Immature natural killer cell (primary cell): ENCODE measurements at places on chromosomes 13 and 19.

- DNase-seq: no peak
These were observed 8.9 kb downstream of the KHSRP start for GRCh38 chr19:6415591-6416190.

DNA sequence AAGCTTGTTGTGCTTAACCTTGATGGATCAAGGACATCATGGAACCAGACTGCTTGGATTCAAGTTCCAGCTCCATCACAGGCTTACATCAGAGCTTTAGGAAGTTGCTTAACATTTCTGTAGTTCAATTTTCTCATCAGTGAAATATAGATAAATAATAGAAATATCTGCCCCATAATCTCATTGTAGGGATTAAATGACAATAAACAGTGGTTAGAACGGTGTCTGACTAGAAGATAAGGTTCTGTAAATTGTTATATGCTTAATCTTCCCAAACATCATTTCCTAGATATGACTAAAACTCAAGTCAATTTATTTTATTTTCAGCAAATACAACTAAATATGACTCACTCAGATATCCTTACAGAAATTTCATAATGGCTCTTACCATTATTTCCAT lies 83.5 kb downstream of the SLITRK1 start:
- no peak for DNase-seq

- no peak for DNase-seq
These were observed 29.1 kb downstream of the ZNF787 start for GRCh38 chr19:56091751-56092546.

DNA sequence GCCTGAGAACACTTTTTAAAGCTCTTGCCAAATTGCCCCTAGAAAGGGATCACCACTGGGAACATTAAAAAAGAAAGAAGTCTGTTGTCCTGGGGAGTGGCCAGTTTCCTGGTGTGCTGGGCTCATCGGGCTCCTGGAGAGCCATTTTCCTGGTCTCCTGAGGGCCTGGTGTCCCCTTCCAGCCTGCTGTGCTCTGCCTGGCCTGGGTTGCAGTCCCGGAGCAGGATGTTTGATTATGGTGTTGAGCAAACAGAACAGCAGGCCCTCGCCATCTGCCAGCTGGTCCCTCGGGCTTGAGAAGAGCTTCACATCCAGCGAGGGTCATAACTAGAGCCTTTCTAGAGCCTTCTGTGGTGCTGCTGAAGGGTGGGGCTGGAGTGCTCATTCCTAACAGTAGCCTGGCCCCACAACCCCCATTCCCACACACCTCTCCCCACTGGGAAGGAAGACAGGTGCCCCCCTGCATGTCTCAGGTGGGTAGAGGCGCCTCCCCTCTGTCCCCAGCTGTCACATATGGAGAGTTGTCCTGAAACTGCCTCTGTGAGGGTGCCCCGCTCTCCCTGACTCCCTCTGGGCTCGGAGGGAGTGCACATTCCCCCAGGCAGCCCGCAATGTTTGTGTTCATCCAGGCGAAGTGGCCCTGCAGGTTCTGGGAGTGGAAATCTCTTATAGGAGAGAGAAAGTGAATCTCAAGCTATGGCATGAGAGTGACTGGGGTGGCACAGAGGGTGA lies 151.1 kb downstream of the SIPA1L3 start:
- no peak for DNase-seq

GRCh38 chr13:24683838-24684599 lies 3.8 kb downstream of the ATP12A start:
- DNase-seq: peak; percentile 52

DNA sequence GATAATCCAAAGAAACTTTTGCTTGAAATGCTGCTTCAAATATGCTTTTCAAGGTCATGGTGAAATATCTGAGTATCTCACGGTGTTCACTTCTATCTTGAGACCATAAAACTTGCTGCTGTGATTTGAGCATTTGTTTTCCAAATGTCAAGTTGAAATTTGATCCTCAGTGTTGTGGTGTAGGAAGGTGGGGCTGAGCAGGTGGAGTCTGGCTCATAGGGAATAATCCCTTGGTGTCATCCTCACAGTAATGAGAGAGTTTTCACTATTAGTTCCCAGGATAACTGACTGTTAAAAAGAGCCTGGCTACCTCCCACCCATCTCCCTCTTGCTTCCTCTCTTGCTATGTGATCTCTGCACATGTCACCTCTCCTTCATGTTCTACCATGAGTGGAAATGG lies 858.0 kb upstream of the SLITRK5 start:
- DNase-seq: no peak

DNA sequence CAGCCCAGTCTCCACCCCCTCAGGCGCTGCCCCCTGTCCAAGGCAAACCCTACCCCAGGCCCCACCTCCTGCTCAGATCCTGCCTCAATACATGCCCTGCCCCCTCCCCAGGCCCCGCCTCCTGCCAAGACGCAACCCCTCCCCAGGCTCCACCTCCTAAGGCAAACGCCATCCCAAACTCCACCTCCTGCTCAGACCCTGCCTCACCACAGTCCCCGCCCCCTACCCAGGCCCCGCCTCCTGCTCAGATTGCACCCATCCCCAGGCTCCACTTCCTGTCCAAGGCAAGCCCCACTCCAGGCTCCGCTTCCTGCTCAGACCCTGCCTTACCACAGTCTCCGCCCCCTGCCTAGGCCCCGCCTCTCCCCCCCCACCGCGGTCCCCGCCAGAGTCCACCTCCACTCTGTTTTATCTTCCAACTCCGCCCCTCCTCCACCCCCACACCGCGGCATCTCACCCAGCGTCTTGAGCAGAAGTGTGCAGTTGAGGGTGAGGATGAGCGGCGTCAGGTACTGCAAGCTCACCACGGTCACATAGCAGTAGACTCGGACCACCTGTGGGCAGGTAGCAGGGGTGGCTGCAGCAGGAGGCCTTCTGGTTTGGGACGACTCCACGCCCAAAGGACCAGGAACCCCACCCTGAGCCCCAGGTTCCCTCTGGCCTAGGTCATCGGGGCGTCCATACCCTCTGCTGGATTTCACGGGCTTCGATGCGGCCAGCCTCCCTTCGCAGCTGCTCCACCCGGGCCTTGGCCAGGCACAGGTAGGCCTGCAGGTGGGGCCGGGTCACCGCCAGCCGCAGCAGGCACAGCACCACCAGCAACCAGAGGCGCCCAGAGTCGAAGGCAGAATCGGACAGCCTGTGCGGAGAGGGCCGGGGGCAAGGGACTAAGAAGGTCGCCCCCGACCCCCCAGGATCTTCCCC lies 17.7 kb downstream of the TMEM161A start:
- DNase-seq: no peak

DNA sequence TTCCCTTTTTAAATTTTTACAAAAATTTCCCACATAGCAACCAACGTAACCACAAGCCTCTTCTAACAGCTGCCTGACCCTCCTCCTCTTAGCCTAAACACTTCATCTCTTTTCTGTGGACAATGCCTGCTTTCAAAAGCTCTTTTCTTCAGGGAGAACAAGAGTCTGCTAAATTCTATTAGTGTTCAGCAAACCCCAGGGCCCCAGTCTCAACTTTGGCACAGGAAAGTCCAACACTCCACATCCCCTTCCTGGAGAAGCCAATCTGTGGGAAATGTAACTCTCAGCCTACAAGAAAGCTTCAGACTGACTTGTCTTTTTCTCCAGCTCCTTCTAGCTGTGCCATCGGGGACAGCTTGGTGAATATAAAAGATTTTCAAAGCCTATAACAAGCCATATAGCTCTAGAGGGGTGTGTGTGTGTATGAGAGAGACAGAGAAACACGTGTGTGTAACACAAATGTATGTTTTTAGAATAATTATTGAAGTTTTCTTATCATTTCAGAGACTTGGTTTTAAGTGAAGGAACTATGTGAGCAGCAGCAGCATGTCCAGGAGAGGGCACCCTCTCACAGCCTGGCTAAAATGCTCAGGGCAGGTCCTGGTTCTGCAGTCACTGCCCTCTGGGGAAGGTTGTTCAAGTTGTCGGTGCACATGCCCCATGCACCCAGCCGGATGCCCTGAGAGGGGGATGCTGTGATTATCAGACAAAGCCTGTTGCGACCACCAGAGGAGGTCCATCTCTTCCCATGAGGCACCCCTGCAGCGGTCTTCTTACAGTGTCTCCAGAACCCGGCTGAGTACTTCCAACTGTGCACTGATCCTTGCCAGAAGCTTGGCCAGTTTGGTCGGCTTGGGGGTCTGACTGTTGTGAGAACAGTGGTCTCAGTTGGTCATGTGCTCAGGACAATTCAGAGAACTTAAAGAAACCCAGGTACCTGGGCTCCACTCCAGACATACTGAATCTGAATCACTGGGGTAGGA lies 34.4 kb downstream of the CCDC70 start:
- DNase-seq: peak; percentile 20

DNA sequence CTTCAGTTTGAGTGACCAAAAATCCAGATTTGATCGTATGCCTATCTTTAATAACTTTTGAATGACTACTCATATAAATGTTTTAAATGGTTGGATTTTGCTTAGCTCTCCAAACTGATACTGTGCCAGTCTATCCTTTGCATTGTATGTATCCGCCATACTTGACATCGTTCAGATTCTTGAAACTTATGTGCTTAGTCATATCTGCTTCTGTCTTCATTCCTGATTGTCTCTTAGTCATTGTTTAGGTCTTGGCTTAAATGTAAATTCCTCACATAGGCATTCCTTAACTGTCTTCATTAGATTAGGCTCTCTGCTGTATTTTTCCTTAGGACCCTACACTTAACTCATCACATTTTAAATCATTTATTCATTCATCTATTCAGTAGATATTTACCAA lies 126.0 kb downstream of the PCCA start:
- no peak for DNase-seq

DNA sequence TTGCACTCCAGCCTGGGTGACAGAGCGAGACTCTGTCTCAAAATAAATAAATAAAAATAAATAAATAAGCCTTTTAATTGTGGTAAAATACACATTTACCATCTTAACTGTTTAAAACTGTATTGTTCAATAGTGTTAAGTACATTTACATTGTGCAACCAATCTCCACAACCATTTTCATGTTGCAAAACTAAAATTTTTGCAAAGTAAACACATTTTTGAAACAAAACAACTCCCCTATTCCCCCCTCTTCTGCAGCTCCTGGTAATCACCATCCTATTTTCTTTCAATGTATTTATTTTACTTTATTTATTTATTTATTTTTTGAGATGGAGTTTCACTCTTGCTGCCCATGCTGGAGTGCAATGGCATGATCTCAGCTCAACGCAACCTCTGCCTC lies 5.8 kb upstream of the B9D2 start:
- no peak for DNase-seq

DNA sequence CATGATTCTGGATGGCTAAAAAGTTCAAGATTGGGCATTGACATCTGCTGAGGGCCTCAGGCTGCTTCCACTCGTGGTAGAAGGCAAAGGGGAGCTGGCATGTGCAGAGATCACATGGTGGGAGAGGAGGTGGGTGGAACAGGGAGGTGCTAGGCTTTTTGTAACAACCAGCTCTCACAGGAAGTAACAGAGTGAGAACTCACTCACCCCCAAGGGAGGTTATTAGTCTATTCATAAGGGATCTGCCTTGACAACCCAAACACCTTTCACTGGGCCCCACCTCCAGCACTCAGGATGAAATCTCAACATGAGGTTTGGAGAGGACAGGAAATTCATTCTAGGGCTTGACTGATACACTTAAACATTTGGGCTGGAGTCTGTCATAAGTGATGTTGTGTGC lies 197.7 kb upstream of the RNF113B start:
- no peak for DNase-seq

GRCh38 chr13:21671620-21672286 lies 880 bp downstream of the FGF9 start:
- DNase-seq: no peak

DNA sequence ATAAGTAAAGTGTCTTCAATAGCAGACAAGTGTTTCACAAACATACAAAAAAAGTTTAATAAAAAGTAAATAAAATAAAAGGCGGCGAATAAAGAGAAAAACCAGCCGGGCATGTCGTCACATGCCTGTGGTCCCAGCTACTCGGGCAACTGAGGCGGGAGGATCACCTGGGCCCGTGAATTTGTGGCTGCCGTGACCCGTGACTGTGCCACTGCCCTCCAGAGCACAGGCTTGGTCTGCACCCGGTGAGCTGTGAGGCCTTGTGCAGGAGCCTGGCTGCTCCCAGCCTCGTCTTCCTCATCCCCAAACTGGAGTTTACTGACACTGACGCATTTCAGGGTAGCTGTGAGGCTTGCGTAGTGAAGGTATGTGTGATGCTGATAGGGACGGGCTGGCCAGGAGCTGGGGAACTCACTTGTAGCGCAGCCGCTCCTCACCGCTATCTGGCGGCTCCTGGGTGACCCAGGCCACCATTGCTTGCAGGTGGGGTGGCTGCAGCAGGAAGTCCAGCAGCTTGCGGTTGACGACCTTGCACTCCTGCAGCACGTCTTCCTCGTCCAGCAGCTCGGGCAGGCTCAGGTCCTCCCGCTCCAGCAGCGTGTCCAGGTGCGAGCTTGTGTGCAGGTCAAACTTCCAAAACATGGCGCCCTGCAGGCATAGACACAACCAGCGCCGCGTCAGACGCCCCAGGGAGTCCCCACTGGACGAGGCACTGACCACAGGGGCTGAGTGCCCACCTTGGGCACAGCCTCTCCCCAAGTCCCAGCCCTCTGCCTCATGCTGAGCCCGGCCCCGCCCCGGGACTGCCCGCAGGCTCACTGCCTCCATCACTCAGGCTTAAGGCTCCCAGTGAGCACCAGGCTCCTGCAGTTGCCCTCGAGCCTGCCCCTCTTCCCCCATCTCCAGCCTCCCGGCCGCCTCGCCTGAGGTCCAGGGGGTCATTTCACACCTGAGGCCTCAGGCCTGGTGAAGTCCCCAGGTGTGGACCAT lies 12.1 kb downstream of the PPP6R1 start:
- no peak for DNase-seq

- no peak for DNase-seq
These were observed 282.9 kb upstream of the SLITRK6 start for GRCh38 chr13:86082121-86082520.

- DNase-seq: no peak
These were observed 152.5 kb downstream of the COL4A1 start for GRCh38 chr13:110154410-110154933.

DNA sequence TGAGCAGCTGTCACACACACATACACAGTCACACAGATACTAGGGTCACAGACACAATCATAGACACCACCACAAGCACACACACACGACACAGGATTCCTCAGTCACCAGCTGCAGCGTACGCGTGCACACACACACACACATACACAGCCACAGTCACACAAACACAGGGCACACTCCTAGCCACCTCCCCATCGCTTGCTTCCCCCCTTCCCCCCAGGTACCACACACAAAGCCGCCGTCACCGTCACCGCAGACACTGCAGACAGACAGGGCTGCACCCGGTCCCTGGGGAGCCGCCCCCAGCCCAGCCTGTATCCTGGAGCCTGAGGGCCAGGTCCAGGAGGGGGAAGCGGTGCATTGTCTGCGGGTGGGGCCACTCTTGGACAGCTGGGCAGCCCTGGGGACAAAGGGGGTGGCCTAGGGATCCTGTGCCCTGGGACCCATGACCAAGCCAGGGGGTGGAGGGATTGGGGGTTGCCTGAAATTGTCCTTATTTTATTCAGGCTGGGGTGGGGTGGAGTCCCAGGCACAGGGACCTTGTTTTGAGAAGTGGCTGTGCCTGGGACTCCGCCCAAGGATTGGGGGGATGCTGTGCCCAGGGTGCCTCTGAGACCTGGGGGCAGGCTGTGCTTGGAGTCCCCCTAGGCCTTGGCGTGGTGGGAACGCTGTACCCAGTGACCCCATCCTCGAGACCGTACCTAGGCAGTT lies 957 bp downstream of the NUMBL start:
- DNase-seq: peak; percentile 37
